ENCODE measurements at places on chromosomes 13 and 19.

DNA sequence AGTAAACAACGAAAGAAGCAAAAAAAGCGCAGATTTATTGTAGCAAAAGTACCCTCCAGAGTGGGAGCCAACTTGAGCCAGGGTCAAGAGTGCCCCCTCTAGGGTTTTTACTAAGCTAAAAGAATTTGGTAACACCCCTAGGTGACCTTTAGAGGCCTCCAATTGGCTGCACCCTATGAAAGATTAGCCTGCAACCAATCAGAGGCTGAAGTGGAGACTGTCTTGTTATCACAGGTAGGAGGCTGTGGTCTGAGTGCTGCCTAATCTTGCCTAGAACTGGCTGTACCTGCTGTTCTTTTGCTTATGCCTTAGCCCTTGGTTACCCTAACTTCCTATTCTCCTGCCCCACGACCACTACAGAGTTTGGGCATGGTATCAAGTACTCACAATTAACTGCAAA lies 38.3 kb downstream of the ANKRD10 start:
- peak; percentile 51 for DNase-seq

- no peak for DNase-seq
Observed at GRCh38 chr13:85608255-85608829, 190.9 kb downstream of the SLITRK6 start.

GRCh38 chr19:56543776-56544175 lies 5.0 kb downstream of the ZFP28 start:
- no peak for DNase-seq

- no peak for DNase-seq
Observed at GRCh38 chr19:1357531-1358109, 26.1 kb upstream of the NDUFS7 start.

DNA sequence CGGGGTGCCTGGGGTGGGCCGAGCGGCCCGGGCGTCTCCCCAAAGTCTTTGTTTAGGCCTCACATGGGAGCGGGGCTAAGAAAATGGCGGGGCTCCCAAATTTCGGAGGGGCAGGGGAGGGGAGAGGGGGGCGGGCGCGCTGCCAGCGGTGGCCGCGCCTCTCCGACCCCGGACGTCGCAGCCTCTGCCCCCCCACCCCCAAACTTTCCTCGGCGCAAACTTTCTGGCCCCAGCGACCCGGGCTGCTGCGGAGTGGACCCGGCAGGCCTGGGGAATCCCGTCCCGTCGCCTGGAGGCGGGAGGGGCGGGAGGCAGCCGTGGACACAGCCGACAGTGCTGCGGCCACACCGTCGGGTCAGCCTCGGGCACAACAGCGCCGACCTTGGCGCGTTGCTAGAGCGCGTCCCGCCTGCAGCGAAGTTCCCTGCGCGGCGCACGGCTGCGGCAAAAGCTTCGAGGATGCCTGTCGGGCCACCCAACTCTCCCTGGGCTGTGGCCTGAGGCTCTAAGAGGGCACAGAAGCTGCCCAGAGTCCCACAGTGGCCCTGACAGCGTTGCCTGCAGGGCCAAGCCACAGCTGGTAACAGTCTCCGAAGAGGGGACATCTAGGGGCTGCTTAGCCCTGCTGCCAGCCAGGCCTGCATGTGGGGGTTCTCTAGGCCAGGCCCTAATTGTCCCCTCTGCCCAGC lies 1.3 kb downstream of the NFIX start:
- no peak for DNase-seq

DNA sequence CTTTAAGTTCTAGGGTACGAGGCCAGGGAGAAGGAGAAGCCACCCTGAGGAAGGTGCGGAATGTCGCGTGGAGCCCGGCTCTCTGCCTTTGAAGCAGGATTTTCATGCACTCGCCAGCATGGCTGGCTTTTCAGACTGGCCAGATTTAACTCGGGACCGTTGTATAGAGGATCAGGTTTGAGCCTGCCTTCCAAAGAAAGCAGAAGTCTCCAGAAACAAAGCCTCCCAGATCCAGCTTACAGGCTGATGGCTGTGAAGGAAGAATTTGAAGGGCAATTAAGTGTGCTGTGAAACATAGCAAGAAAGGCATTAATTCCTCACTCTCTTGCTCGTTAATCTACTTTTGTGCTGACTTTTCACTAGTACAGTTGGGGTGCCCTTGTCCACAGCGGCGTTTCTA lies 140.2 kb downstream of the SOX1 start:
- DNase-seq: no peak

GRCh38 chr13:97057176-97057575 lies 62.9 kb upstream of the OXGR1 start:
- DNase-seq: no peak

DNA sequence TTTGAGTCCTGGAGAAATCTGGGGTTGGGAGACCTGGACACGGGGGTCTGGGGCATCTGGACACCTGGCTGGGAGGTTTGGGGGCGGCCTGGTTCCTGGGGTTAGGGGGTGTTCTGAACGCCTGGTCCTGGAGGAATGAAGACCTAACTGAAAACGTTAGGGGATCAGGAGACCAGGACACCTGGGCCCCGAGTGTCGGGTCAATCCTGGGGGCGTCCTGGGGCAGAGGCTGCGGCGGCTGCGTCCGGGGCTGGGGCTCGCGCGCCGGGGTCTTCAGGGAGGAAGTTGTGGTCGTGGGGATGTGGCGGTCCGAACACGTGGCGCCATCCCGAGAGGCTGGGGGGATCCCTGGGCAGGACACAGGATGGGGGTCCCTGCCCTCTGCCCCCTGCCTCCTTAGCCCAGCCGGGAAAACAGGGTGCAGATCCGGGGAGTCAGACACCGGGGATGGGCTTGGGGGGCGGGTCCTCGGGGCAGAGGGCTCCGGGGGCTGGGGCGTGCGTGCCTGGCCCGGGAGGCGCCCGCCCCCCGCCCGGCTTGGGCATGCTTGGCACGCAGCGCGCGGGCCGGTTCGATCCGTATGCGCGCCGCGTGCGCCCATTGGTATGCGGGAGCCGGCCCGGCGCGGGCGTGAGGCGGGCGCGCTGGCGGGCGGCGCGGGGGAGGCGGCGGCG lies 632 bp downstream of the NPAS1 start:
- DNase-seq: no peak

DNA sequence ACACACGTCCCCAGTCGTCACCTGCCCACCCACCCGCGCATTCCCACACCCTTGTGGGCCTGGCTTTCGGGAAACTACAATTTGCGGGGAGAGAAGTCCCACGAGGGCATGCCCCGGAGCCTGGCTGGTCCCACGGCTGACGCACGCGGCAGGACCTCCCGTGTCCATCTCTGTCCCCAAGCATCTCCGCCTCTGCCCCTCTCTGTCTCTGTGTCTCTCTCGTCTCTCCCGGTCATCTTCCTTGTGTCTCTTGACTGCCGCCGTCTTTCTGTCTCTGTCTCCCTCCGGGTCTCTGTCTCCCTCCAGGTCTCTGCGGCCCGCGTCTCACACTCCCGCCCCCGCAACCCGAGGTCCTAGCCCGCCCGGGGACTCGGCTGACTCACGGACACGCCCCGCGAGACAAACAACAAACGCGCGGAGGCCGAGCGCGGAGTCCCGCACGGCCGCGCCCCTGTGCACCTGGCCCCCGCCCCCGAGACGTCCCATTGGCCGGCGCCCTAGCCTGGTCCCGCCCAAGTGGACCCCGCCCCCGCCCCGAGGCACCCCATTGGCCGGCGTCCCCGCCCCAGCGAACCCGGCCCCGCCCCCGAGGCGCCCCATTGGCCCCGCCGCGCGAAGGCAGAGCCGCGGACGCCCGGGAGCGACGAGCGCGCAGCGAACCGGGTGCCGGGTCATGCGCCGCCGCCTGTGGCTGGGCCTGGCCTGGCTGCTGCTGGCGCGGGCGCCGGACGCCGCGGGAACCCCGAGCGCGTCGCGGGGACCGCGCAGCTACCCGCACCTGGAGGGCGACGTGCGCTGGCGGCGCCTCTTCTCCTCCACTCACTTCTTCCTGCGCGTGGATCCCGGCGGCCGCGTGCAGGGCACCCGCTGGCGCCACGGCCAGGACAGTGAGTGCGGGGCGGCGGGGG lies at the start of gene FGF22:
Gene FGF22 (plus strand): TSS at position 627 of the 908 bp plus-strand sequence. CDS start 47 bp downstream, at position 674.
- peak; percentile 62 for DNase-seq

GRCh38 chr19:8050274-8051096 lies 2.1 kb upstream of the CCL25 start:
- peak; percentile 60 for DNase-seq

- peak; percentile 43 for DNase-seq
Observed at GRCh38 chr13:86946734-86947133, 724.4 kb upstream of the SLITRK5 start.

GRCh38 chr19:6736917-6737283 lies 480 bp downstream of the GPR108 start:
- DNase-seq: no peak

DNA sequence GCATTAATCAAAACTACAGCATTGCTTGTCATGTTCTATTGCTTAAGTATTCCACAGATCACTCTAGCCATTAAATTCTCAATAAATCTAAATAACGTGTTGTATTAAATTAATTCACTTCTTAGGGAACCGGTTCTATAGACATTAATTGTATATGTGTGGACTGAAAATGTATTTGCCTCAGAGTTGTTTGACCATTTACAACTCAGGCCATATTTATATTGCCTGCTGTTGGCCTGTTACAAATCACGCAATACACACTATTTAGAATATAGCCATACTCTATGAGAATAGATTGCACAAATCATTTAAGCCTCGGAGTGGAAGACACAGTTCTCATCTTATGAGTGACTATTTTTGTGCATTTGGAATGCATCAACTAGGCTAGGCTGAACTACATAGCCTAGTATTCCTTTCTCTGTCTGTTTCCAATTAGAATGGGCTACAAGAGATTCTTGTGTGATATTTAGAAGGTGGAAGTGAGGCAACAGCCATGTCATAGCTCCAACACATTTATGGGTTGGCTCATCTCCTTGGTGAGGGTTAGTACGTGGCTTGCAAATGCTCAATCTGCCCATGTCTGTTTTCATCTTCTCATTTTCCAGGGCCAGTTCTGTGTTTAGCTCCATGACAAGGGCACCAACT lies 1116.1 kb downstream of the PCDH9 start:
- DNase-seq: no peak

- no peak for DNase-seq
Observed at GRCh38 chr19:54151362-54152035, 8.0 kb downstream of the LENG1 start.

- no peak for DNase-seq
Observed at GRCh38 chr13:50950849-50951248, 41.3 kb downstream of the RNASEH2B start.

DNA sequence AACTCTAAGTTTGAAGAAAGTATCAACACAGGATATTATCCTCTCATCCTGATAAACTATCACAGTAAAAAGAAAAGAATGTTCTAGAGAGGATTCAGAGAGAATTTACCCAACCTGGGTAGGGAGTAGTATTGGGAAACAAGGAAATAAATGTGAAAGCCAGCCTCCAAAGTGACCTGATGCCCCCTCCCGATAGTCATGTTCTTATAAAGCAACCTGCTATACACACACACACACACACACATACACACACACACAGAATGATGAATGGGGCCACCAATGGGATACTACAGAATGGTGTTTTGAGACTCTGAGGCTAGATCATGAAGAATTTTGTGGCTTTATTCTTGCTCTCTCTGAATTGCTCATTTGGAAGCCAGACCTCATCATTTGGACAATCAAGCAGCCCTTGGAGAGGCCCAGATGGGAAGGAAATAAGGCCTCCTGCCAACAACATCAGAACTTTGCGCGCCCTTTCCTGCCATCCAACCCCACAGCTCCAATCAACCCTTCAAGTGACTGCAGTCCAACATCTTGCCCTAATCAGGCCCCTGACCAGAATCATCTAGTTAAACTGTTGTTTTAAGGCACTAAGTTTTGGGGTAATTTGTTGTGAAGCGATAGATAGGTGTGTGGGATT lies 807.9 kb upstream of the ARGLU1 start:
- no peak for DNase-seq

- DNase-seq: no peak
Observed at GRCh38 chr13:98187965-98188261, 10.8 kb upstream of the RNF113B start.

DNA sequence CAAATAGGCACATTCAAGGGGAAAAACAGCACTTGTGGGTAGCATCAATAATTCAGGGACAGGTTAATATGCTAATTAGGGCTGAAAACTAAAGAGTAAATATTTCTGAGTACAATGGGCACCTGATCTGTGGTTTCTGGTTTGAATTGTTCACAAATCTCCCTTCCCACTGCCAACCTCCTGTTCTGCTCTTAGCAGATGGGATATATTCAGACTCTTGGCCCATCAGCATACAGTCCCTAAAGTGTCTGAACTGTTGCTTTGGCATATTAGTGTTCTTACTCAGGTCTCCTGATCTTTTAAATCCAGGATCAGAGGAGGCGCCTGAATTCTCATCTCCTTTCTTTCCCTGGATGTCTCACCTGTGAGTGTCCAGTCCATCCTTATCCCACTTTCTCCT lies 8.2 kb upstream of the LRCH1 start:
- no peak for DNase-seq

DNA sequence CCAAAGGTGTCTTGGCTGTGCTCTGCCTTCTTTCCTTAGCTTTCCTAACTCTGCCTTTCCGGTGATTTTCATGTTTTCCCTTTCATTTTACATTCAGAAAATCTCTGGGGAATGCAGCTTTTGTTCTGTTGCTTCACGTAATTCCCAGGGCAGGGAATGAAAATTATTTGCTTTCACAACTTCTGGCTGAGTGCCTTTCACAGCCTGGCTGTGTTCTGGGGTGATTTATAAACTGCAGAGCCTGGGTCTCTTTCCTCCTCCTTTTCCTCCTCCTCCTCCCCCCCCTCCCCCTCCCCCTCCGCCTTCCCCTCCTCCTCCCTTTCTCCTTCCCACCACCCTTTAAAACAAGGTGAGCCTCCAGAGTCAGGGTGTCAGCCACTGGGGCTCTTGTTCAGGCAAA lies 84.3 kb downstream of the RNASEH2B start:
- DNase-seq: no peak

DNA sequence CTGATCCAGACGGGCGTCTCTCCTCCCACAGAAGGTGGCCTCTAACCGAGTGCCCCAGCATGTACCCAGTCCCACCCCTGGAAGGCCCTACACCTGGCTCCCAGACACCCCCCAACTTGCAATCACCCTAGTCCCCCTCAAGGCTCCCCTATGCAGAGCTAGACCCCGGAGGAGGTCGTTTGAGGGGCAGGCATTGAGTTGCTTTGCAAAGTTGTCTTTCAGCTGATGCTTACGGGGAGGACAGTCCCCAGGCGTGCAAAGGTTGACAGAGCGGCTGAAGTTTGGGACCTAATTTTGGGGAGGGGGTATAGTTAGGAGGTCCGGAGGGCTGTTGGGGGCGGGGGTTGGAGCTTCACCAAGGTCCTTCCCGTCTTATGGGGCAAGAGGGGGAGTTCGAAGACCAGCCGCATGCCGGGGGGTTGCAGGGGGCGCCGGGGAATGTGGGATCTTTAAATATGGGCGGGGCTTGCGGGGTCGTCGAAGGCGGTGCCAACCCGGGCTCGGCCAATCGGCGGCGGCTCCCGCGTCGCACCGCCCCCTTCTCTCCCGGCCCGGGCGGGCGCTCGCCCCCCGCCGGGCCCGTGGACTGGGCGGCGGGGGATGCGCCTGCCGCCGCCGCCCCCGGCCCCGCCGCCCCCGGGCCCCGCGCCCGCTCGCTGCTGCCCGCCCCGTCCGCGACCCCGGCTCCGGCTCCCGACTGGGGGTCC lies at the start of gene KCNN1:
Gene KCNN1 (plus strand): TSS at position 558 of the 707 bp plus-strand sequence. CDS start 6,782 bp downstream, outside the sequence.
- no peak for DNase-seq

All from A172 (cell line).